Renal cortical epithelial cell (primary cell): ENCODE measurements at places on chromosomes 6 and 20.

- peak; percentile 53 for DNase-seq
Observed at GRCh38 chr6:100440935-100441334, 23.8 kb downstream of the SIM1 start.

DNA sequence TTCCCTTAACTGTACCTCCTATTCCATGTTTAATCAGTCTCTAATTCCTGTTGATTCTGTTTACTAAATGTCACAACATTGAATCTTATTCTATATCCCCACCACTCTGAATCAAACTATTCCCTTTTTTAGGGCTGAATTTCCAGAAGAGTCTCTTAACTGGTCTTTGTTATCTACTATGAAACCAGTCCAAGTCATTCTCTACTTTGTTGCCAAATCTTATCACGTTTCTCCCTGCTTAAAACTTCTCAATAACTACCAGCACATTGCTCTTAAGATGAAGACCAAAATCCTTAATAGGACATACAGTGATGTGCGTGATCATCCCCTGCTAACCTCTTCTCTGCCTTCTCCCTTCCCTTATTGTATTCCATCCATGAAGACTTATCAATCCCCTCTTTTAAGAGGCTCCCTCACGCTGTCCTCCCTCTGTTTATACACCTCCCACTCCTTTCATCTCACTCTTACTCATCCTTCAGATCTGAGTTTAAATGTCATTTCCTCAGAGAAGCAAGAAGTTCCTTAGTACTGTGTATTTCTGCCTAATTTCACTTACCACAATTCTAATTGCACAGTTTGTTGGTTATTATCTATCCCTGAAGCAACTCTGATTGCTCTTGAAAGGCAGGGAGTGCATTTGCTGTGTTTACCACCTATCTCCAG is 143.0 kb upstream of the AHI1 start:
- no peak for DNase-seq

DNA sequence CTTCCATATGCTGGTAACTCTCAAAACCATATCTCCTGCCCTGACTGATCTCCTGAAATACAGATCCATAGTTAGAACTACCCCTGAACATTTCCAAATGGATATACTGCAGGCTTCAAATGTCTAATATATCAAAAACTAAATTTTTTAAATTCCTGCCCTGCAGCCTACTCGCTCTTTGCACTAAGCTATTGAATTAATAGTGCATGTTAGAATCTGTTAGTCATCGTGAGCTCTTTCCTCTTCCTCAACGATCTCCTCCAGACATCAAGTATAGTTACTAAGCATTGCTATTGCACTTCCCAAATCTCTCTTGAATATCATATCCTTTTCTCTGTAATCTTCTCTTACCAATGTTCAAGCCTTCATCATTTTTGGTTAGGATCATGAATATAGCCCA is 26.0 kb upstream of the RSPO3 start:
- peak; percentile 59 for DNase-seq

- DNase-seq = peak; percentile 3
Observed at GRCh38 chr6:119079283-119079809, 882 bp upstream of the FAM184A start.

DNA sequence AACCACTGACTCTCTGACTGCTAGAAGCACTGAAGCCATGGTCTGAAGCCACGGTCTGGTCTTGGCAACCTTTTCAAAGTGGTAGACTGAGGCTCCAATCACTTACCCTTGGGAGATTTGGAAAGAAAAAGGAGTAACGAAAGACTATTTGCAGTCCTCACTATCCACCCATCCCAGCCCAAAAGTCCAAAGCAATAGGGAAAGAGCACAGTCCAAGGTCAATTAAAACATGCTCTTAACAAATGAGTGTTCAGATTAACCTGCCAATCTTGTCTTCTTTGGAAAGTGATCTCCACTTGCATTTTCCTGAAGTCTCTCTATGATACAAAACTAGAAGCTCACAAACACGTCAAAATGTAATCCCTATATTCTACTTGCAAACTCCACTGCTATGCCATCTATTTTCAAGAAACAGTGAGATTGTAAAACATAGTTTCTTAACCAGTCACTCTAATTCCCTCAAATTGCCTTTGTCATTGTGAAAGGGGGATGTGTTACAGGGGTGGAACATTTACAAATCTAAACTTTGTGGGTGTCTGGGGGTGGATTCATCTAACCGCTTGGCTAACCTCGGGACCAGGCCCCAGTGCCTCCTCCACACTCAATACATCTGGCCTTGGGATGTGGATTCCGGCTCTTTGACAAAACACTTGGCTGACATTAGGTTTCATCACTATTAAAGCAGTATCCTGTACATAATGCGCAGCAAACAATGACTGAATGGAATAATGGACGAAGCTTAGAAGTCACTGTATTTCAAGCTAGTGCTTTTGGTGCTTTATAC is 56.4 kb downstream of the B4GALT5 start:
- DNase-seq = peak; percentile 62

DNA sequence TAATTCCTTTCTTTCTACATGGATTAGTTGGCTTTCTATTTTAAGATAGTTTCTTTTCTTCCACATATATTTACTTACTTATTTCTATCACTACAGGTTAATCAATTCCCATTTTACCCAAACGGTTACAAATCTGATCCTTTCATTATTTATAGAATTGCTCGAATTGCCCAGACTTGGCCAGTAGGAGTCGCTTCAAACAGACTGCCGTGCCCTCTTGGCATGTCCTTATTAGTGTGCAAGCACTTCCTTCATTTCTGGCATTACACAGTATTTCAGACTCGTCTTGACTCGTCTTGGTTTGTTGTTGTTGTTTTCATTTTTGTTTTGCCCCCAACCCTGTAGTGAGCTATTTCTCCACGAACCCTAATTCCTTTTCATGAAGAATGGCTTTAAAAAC is 74.6 kb downstream of the SAMD3 start:
- no peak for DNase-seq

DNA sequence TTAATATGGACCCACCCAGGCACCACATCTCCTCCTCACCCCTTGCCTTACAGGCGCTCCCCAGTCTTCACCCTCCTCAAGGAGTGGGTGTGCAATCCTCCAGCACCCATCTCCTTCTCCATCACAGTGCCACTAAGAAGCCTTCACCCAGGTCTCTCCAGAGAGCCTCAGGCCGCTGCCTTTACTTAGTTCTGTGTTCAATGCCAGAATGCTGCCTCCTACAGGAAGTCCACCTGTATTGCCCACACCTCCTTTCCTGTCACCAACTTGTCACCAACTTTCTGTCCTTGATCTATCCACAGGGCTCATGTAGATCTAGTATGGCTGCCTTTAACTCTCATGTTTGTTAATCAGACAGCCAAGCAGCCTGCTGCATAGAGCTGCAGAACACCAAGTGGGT is 586 bp upstream of the LST1 start:
- DNase-seq = no peak

DNA sequence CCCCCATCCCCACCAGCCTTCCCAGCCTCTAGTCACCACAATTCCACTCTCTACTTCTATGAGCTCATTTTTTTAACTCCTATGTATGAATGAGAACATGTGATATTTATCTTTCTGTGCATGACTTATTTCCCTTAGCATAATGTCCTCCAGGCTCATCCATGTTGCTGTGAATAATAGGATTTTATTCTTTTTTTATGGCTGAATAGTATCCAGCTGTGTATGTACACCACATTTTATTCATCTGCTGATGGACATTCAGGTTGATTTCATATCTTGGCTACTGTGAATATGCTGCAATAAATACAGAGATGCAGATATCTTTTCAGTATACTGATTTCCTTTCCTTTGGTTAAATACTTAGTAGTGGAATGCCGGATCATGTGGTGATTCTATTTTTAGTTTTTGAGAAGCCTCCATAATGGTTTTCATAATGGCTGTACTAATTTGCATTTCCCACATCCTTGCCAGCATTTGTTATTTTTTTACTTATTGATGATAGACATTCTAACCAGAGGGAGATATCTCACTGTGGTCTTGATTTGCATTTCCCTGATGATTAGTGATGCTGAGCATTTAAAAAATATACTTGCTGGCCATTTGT is 194.9 kb downstream of the PACRG start:
- DNase-seq = no peak

DNA sequence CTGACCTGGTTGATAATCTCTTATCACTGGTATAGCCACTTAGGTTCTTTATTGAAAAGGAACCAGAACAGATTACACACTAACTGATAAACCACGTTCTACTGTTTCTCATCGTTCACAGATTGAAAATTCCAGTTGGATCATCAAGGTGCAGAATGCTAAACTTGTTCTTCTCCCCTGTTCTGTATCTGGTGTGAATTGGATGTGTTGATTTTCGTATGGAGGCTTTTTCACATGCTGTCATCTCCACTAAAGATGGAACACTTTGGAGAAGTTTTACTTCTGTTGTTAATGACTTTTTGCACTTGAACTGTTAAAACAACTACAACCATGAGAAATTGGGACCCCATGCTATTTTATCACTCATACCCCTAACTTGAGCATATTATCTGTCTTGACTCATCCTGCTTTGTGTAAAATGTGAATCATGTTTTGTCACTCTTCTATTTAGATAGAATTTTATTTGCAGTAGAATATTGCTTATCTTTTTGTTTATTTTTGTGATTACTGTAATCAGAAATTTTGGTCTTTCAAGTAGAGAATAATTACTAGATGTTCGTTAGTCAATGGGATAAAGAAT is 17.5 kb downstream of the VAPB start:
- no peak for DNase-seq

- DNase-seq = peak; percentile 43
Observed at GRCh38 chr6:2522521-2522920, 228.2 kb downstream of the MYLK4 start.

GRCh38 chr20:38609815-38610214 is 8.2 kb downstream of the ARHGAP40 start:
- no peak for DNase-seq

- no peak for DNase-seq
Observed at GRCh38 chr20:17803765-17804164, 104.0 kb downstream of the BANF2 start.

- DNase-seq = peak; percentile 88
Observed at GRCh38 chr20:4817230-4817671, 95.5 kb downstream of the PRND start.

DNA sequence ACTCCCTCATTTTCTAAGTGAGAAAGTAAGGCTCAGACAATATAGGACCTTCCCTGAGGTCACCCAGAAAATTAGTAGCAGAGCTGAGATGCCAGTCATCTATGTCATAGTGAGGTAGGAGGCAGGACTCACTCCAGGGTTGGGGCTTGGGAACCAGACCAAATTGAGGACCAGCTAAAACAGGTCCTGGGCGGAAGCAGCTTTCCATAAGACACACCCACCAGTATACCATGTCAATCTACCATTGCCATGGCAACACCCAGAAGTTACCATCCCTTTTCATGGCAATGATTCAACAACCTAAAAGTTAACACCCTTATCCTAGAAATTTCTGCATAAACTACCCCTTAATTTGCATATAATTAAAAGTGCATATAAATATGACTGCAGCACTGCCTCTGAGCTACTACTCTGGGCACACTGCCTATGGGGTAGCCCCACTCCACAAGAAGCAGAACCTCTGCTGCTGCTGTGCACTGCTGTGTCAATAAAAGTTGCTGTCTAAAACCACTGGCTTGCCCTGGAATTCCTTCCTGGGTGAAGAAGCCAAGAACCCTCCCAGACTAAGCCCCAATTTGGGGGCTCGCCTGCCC is 30.3 kb upstream of the OCSTAMP start:
- no peak for DNase-seq
